ENCODE measurements at places on chromosomes 12 and 14.

- no peak for DNase-seq
These were observed 69.0 kb upstream of the WSCD2 start for GRCh38 chr12:108060067-108060466.

- no peak for DNase-seq
These were observed 345.3 kb upstream of the OR4E1 start for GRCh38 chr14:22018890-22019289.

DNA sequence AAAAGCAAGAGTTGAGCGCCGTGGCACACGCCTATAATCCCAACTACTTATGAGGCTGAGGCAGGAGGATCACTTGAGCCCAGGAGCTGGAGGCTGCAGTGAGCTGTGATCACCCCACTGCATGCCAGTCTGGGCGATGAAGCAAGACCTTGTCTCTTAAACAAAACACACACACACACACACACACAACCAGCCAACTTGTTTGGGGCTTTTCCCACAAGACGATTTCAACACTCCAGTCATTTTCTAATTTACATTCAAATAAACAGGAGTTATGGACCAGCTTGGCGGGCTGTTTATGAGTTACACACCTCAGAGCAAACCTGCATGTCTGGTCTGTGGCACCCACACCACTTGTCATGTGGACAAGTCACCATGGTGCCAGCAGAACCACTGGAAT lies 6.7 kb downstream of the GLTP start:
- DNase-seq, result no peak

DNA sequence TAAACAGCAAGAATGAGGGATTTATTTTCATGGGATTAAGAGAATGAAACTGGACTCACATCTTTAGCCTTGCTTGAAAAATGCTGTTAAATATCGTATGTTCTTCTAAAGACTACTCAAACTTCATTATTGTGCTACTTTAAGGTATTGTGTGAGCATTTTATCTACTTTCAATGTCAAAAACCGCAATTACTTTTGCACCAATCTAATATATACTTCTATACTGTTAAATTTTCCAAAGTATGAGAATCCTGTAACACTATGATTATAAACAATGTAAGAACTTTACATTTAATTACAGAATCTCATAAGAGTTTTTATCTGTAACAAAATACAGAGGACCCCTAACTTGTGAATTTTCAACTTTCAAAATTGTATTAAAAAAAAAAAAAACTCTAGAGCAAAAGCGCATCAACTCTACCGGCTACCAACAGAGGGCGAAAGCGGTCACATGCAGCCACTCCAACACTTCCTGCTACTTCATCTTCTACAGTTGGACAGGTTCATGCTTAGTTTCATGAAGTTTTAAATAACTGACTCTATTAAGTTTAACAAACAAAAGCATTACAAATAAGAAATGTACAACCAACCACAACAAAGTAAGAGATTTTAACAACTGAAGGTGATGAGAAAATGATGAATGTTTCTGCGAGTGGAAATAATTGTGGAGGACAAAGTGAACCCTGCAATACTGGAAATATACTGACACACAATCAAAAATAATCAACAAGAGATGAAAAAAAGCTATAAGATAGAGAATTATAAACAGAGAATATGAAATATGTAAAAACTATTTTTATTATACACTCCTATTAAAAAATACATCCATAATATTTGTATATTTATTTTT lies 210.9 kb downstream of the MED13L start:
- peak; percentile 62 for DNase-seq

- no peak for DNase-seq
These were observed 1.0 kb downstream of the ORMDL2 start for GRCh38 chr12:55818886-55819285.

DNA sequence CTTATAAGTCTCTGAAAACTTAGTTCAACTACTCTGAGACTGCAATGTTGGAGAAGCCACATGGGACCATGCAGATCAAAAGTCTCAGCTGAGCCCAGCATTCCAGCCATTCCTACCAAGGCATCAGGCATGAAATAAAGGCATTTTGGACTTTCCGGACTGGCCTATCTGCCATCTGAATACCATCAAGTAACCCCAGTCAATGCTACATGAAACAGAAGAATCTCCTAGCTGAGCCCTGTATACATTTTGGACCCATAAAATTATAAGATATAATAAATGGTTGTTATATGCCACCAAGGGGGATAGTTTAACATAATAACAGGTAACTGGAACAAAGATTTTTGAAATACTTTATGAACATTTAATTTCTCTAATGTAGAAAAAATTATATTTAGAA lies 9.3 kb upstream of the TMEM260 start:
- DNase-seq, result no peak

DNA sequence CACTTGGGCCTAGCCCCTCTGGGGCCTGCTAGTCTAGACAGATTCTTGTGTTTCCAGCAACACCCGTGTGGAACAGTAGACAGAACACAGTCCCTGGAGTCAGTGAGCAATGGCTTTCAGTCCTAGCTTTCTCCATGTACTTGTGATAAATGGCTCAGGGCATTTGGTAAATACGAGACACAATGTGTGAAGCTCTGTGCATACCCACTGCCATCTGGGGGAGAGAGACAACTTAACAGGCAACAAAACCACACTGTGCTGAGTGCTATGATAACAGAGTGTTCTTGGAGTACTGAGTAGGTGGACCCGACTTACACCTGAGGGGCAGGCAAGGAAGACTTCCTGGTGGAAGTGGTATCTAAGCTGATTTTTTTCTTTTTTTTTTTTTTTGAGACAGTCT lies 86.3 kb upstream of the TBX3 start:
- no peak for DNase-seq
